ENCODE measurements at places on chromosomes 6 and 20.

- DNase-seq, result no peak
These were observed 32.0 kb upstream of the POPDC3 start for GRCh38 chr6:105211831-105212230.

GRCh38 chr6:156876302-156876701 is 99.1 kb downstream of the ARID1B start:
- no peak for DNase-seq

GRCh38 chr6:142880201-142880600 is 64.8 kb downstream of the HIVEP2 start:
- no peak for DNase-seq

DNA sequence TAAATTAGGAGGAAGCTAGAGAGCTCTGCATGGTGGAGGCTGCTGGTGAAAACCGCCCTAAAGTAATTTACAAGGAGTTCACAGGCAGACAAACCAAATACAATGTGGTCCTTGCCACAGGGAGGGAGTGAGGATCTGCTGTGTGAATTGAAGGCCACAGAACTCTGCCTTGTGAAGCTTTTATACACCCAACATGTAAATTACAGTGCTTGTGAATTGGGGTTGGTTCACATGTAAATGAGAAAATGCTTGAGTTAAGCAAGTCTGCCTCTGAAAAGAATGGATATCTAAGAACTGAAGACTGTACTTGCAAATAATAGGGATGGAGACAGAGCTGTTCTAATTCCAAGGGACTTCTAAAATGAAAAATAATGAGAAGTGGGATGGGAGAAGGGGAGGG is 194.2 kb downstream of the SLC35F1 start:
- no peak for DNase-seq

GRCh38 chr6:100573166-100573565 is 108.4 kb upstream of the SIM1 start:
- DNase-seq, result no peak
